ENCODE measurements at places on chromosomes 7 and 10.

DNA sequence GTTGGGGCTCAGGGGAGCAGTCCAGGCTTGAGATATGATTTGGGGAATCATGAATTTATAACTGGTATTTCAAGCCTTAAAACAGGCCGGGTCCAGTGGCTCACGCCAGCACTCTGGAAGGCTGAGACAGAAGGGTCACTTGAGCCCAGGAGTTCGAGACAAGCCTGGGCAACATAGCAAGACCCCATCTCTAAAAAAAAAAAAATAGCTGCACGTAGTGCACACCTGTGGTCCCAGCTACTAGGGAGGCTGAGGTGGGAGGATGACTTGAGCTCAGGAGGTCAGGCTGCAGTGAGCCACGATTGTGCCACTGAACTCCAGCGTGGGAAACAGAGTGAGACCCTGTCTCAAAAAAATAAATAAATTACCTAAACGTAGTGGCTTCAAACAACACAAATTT, 81.7 kb upstream of the GTF2I start:
- DNase-seq: no peak

GRCh38 chr7:33816106-33816505, 89.2 kb upstream of the BMPER start:
- no peak for DNase-seq

DNA sequence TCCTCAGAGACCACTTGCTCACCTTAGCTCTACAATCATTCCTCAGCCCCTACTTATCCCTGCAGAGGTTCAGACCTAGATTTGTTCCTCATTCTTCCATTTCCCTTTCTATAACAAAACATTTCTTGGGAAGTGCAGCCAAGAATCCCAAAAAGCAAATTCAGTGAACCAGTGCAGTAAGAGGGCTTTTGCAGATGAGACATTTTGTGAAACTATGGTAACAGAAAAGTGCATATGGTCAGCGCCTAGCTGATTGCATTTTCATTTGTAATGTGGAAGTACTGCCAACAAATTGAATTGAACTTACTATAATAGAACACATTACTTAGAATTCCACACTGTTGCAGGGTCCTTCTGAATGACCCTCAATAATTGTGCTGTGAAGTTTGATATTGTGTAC, 18.6 kb downstream of the AGMO start:
- DNase-seq: no peak

DNA sequence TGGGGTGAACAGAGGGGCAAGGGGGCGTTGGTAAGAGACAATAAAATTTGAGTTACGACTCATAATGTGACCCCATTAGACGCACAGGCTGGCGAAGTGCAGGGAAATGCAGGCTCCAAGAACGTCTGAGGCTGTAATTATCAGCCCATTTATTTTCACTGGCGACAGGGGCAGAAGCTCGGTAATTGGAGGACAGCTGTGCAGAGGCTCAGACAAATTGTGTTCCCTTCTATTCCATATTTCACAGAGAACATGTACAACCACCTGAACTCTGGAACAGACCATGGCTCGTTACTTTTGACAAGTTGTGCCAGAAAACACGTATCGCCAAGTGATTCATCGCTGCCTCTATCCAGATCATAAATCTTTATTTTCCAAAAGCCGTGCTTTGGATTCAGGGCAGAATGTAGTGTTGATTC, 137.3 kb upstream of the FRMD4A start:
- no peak for DNase-seq

DNA sequence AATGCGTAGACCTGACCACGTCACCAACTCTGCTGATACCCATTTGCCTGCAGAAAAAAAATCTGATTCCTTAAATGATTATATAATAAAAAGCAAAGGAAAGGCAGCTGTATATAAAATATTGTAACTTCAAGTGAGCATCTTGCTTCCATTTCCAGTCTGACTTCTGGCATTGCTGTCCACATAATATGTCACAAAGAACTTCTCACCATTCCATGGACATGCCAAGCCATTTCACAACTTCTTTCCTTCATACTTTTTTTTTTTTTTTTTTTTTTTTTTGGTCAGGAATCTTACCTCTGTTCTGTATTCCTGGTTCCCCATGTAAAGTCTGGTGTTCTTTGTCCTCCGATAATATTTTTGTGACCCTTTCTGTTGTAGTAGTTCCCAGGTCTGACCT, 165.5 kb downstream of the SND1 start:
- no peak for DNase-seq

DNA sequence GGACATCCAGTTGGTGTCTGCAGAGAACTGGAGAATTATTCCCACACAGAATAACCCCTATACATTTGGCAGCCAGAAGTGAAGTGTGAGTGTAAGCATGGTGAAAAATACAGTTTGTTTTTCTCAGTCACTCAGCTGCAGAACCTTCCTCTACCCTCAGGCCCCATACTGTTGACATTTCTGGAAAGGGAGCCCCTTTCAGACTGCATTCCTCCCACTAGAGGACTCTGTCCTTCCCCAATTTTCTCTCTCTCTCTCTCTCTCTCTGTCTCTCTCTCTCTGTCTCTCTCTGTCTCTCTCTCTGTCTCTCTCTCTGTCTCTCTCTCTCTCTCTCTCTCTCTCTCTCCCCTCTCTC, 86.8 kb upstream of the STEAP1B start:
- no peak for DNase-seq

- no peak for DNase-seq
These were observed 126.5 kb downstream of the DOCK4 start for GRCh38 chr7:112079673-112080072.

GRCh38 chr10:82796510-82796909, 921.5 kb downstream of the NRG3 start:
- no peak for DNase-seq

- DNase-seq: no peak
These were observed 57.3 kb upstream of the TRIM24 start for GRCh38 chr7:138402749-138403148.

GRCh38 chr10:110746254-110746826, 102.2 kb downstream of the RBM20 start:
- no peak for DNase-seq

DNA sequence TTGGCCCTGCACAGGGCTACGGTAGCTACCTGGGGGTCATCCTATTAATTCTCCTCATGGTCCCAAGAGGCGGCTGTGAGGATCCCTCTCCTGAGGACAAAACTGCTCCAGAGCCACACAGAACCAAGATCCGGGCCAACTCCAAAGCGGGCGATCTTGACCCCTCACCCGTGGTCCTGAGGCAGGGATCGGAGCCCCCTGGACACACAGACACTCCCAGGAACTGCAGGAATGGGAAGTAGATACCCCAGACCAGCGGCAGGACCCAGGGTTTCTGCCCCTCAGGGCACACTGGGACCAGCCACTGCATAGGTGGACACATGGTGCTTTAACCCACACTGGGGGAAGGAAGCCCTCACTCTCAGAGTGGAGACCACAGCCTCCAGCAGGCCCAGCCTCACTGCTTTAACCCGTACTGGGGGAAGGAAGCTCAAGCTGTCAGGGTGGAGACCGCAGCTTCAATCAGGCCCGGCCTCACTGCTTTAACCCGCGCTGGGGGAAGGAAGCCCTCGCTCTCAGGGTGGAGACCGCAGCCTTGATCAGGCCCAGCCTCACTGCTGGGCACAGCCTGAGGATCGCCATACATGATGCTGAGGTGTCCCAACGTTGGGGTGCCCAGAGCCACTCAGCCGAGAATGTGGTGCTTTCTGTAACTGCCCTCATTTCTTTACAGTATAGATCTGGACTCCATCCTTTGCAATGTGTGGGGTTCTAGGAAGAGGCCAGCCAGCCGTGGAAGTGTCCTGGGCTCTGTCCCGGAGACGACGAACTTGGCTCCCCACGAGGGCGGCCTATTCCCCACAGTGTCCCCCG, 60.1 kb downstream of the DIP2C start:
- no peak for DNase-seq

DNA sequence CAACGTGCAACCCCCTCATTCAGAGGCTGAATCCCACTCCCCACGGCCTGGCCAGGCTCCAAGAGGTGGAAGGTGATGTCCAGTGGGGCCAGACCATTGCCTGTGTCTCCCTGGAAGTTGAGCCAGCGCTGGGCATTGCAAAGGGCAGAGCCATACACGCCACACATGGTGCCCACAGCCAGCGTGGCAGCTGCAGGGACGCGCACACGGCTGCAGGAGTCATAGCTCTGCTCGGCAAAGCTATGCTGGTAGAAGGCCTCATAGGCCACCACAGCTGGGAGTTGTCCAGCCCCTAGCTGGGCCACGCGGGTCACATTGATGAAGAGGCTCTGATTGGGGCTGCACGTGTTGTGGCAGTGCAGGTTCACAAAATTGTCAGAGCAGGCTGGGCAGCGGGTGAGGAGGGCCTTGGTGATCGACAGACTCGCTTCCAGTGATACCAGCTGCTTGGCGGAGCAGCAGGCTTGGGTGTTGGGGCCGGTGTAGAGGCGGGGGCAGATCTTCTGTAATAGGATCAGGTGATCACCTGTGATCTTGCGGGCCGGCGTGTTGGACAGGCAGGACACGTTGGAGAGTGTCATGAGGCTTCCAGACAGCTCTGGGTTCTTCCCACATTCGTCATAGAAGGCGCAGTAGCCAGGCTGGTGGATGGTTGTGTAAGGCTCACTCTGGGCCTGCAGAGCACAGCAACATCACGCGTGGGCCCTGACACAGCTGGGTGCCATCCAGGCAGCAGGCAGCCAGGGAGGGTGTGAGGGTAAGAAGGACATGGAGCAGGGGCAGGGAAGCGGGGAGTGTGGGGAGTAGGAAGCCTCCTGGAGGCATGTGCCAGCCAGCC, 1.2 kb downstream of the NPC1L1 start:
- no peak for DNase-seq

DNA sequence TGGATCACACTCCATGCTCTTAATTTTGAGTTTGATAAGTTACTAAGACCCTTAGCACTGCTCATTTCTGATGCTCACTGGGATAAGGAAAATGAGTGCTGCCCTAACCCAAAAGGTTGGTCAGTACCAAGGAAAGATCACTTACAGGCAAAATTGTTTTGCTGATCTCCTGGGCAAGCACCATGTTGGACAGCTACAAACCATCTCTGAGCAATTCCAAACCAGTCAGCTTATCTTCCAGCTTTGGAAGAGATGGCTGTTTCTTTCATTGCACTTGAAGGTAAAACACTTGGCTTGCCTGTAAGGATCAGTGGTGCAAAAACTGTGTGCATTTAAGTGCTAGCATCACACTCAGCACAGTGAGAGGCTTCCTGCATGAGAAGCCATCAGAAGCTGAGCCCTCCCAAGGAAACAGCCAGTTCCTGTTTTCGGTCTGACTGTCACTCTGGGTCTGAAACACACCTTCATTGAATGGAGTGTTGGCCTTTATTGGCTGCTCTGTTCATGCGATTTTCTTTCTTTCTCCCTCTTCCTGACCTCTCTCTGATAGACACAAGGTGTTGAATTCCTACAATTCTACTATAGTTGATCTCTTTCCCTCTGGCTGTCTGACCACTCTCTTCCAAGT, 126.4 kb upstream of the GHITM start:
- no peak for DNase-seq

DNA sequence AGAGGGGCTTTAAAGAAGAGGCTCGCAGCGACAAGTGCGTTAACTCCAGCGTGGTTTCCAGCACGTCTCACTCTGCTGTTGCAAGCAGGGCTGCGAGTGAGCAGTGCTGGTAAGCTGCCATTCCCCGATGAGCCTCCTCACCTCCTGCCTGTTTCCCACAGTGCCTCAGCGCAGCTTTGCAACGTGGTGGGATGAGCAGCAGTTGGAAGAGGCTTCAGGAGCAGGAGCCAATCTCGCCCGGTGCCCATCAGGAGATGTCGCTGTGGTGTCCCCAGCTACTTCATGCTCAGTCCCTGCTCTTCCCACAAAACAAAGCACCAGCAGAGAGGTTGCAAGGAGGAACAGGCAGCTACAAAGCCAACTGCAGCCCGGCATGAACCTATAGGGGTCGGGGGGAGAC, 2.4 kb upstream of the ADARB2 start:
- no peak for DNase-seq

GRCh38 chr7:1513657-1514095, 9.5 kb upstream of the INTS1 start:
- no peak for DNase-seq

DNA sequence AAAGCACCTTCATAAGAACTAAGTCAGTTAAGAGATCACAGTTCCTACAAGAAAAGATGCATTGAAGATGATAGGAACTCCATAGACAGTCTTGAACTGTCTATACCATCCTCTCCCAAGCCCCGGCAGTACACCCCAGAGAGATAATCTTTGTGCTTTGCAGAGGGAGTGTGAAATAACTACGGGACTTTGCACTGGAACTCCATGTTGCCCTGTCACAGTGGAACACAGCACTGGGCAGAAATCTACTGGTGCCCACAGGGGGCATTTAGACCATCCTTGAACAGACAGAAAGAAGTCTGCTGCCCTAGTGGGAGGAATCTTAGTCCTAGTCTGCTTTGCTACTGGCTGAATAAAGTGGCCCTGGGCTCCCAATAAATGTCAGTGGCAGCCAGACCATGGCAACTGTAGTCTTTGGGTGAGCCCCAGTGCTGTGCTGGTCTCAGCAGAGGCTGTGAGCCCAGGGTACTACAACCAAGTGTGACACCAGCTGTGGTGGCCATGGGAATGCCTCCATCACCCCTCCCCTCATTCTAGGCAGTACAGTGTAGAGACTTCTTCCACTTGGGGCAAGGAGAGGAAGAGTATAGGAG, 107.7 kb upstream of the TMEM168 start:
- no peak for DNase-seq

DNA sequence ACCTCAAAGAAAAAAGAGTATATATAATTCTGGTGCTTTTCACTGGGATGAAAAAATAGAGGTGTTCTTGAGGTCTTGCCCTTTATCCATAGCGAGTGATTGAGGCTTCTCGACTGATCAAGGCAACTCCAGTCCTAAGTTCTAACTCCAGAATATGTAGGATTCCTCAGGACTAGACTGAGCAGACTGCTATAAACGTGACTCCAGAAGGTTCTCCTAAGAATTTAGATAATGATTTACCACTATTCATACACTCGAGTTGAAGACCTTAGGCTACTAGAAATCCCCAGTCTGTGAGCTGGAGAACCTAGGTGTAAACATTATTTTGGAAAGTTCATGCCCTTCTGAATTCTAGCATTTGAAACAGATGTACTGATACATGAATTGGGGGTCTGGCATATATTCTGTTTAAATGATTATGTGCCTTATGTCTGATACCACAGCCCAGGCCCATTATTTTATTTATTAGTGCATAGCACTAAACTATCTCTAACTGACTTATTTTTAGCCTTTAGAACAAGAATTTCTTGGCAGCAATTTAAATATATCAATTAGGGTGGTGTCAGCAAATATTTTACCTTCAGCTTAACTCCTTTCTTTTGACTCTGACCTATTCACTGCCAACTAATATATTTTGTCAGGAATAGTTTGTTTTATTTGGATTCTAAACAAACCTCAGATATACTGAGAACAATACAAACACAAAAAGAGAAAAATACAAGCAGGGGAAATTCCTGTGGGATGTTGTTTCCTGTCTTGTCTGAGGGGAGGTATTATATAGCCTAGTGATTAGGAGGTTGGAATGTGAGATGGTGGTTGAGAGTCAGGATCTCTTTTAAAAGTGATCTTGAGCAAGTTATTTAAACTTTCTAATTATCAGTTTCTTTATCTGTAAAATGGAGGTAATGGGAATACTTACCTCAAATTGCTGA, 75.8 kb downstream of the PODXL start:
- DNase-seq: no peak

- no peak for DNase-seq
These were observed 214.1 kb upstream of the ZNF32 start for GRCh38 chr10:43862756-43863155.
